ENCODE measurements at places on chromosomes 4 and X.

DNA sequence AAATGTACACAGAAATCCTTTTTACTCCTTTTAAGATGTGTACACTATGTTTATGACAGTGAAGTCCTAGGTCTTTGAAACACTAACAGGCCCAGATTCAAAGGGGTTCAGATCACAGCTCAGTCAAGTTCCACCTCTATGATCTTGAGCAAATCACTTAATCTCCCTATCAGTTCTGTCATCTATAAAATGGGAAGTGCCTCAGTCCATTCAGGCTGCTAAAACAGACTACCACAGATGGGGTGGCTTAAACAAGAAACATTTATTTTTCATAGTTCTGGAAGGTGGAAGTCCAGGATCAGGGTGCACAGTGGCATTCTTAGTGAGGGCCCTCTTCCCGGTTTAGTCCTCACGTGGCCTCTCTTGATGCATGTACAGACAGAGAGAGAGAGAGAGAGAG is 117.1 kb downstream of the CORIN start:
- DNase-seq, result no peak

GRCh38 chr4:26148927-26149326 is 171.9 kb upstream of the RBPJ start:
- no peak for DNase-seq

DNA sequence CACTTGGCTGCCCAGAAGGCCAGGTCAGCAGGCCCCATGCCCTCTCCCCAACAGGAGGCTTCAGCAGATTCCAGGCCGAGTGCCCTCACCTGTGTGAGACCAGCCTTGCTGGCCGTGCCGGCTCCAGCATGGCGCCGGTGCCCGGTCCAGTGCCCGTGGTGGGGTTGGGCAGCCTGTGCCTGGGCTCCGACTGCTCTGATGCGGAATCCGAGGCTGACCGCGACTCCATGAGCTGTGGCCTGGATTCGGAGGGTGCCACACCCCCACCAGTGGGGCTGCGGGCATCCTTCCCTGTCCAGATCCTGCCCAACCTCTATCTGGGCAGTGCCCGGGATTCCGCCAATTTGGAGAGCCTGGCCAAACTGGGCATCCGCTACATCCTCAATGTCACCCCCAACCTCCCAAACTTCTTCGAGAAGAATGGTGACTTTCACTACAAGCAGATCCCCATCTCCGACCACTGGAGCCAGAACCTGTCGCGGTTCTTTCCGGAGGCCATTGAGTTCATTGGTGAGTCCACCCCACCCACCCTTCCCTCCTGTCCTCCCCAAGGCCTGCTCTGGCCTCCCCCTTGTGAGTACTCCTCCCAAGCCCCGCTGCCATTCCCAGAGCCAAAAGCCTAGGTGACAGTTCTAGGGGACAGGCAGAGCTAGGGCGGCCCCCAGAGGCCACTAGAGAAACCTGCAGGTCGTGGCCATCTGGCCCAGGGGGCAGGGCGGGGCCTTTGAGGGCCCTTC is 2.3 kb downstream of the DUSP9 start:
- peak; percentile 57 for DNase-seq

- no peak for DNase-seq
Measured at GRCh38 chr4:152322656-152323055, 213.2 kb downstream of the FBXW7 start.

DNA sequence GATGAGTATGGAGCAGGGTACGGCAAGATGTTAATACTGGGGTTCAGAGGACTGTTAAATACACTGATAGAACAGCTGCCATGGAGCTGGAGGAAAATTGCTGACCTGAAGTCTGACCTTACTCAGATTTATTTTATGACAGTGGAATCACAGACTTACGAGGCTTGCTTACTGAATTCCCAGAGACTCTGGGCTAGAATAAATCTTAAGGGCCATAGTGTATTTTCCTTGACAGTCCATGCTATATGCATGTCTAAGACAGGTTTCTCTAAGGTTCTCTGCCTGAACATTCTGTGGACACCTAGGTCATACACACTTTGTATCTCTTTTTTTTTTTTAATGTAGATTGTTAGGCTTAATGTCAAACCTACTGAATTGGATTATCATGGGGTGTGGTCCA is 633.2 kb upstream of the ACTRT1 start:
- DNase-seq, result no peak

DNA sequence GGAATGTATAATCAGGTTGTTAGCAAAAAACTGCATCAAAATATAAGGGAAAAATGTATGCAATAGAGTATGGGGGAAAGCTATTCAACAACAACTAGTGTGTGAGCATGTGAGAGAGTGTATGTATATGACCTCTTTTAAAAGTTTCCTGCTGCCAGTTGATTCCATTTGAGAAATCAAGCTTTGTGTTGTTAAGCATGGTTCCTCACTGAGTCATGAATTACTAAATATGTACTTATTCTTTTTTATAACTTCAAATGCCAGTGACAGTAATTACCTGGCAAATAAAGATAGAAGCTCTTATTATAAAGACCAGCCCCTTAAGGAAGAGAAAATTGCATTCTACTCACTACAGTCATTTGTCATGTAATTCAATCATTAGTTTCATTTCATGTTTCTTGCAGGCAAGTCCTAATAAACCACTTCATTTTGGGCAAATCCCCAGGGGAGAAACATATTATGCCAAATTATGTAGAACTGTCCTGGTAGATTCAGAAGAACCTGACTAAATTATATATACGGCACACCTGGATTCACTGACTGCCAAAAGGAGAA is 19.2 kb downstream of the RASGEF1B start:
- no peak for DNase-seq

- peak; percentile 14 for DNase-seq
Measured at GRCh38 chrX:106481341-106481740, 130.4 kb upstream of the RADX start.

DNA sequence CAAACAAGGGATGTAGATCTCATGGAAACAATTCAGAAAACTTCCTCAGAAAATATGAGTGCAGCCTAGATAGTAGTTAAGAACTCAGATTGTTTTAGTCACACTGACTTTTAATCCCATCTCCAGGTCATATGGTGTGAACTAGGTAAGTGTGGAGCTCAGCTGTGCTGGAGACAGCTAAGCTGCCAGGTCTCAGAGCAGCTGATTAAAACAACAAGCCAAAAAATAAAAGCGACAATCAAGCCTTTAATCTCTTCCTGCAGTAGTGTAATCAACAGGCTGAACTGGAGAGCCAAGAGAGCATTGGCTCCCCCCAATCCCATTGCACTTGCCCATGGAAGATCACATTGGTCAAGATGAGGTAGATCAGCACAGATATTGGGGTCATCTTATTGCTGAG is 98.3 kb upstream of the ATOH1 start:
- DNase-seq, result no peak

- no peak for DNase-seq
Measured at GRCh38 chr4:82728301-82728700, 70.3 kb downstream of the SCD5 start.

DNA sequence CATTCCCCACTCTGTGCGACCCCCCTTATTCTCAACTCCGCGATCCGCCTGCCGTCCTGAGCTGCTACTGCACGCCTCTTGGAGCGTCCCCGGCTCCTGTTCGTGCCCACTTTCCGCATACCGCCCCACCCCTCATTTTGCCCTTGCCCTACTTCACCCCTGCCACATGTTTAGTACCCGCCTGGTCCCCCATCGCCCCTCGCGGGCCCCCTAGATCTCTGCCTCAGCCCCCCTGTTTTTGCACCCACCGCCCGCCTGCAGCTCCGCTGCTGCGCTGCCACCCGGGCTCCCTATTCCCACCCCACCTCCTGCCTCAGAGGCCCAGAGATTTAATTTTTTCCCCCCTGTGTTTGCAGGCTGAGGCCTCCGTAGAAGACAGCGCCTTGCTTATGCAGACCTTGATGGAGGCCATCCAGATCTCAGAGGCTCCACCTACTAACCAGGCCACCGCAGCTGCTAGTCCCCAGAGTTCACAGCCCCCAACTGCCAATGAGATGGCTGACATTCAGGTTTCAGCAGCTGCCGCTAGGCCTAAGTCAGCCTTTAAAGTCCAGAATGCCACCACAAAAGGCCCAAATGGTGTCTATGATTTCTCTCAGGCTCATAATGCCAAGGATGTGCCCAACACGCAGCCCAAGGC is 1.4 kb downstream of the MAGED1 start:
- DNase-seq, result no peak

GRCh38 chrX:55127692-55128091 is 38.9 kb downstream of the PAGE2 start:
- no peak for DNase-seq

- no peak for DNase-seq
Measured at GRCh38 chr4:173362666-173363065, 8.1 kb upstream of the SAP30 start.

DNA sequence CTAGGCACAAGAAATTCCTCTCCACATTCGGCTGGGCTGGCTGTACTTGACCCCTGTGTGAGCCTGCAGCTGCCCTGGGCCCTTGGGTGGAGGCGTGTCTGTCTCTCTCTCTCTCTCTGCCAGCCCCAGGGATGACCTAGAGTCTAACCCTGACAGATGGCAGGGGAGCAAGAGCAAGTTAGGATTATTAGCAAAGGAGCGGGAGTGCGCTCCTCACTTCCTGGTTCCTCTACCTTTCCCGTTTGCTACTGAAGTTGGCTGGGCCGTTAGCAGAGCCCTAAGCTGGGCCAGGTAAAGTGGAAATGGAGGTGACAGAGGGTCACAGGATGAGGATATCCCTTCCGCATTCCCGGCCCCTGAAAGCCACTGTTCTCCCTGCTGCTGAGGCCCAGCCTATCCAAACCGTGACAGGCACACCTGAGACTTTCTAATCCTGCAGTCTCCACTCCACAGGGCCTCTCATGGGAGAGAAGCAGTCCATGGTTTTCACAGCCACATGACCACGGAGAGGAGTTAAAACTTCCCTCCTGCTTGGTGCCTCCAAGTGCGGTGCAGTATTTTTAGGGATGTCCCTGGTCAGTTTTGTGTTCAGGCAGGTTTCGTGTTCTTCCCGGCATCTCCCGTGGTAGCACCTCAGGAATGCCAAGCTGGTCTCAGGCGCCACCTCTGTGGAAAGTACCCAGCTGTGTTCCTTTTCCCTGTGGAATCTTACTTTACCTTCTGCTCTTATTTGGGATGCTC is 79.3 kb downstream of the CLDN22 start:
- no peak for DNase-seq

- no peak for DNase-seq
Measured at GRCh38 chr4:109944591-109944990, 31.9 kb downstream of the EGF start.

DNA sequence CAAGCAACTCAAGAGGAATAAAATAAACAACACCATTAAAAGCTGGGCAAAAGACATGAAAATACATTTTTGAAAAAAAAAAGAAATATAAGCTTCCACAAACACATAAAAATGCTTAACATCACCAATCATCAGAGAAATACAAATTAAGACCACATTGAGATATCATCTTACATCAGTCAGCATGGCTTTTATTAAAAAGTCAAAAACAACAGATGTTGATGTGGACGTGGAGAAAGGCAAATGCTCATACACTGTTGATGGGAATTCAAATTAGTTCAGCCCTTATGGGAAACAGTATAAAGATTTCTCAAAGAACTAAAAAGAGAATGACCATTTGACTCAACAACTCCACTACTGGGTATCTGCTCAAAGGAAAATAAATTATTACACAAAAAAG is 59.6 kb downstream of the STK32B start:
- DNase-seq, result no peak

DNA sequence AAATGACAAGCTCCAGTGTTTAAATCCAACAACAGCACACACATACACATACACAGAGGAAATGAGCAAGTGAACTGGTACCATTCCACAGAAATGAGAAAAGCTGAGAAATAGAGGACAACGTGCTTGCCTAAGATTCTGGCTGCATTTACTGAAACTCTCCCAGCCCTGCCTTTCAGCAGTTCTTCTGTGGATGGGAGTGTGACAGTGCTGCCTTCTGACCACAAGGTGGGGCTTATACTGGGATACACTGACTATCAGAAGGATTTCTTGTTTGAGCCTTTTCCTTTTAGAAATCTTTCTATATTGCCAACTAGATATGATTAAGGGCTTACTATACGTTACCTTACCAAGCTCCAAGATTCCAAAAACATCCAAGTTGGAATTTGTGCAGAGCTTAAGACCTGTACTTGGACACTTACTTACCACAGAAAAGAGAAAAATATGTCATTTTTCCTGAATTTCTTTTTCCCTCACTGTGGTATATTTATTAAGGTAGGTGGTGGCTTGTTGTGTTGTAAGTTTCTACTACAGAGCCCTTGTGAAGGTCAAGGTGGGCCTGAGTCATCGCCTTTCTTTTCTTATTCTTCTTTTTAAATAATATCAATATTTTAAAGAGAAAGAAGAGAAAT is 10.7 kb upstream of the CXCL8 start:
- DNase-seq, result peak; percentile 74

- no peak for DNase-seq
Measured at GRCh38 chr4:154946113-154946512, 165.0 kb downstream of the RBM46 start.

GRCh38 chr4:4339504-4340085 is 47.3 kb upstream of the NSG1 start:
- no peak for DNase-seq

- peak; percentile 31 for DNase-seq
Measured at GRCh38 chr4:23889814-23890341, at the start of gene PPARGC1A. Gene PPARGC1A (minus strand): TSS chr4:23890047. CDS start chr4:23889957, 90 bp downstream.

DNA sequence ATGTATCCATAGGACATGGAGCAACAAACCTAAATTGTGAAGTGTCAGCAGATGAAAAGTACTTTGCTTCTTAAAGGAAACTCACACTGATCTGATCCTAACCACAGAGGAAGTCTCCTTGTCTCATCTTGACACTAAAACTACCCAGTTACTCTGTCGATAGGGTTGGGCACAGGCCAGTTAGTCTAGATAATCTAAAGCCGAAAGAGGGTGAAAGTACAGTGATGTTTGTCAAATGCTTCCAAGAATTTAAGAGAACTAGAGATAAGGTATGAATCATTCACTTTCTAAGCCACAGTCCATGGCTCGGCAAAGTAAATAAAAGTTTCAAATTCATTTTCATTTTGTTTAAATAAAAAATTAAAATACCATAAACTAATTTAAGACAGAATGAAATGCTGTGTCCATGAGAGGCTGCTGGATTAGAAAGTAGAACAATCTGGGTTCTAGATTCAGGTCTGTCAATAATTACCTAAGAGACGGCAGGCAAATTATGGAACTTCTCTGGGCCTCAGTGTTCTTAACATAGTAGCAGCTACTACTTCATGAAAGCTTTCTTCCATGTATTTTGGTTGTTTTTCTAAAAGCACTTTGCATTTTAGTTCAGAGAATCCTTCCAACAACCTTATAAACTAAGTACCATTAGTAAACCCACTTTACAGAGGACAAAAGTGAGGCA is 176.7 kb downstream of the LDB2 start:
- no peak for DNase-seq

DNA sequence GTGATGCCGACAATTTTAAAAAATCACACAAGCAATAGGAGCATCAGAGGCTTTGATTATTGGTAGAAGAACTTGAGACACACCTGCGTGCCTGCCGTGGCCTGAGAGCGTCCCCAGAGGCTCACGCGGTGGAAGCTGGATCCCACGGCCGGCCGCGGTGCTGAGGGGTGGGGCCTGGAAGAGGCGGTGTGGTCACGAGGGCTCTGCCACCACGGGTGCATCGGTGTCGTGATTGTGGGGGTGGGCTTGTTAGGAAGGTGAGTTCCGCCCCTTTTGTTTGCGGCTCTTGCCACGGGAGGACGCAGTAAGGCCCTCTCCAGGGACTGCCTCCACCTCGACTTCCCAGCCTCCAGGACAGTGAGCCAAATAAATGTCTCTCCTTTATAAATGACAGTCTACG is 77.2 kb upstream of the ADRA2C start:
- DNase-seq, result no peak

- no peak for DNase-seq
Measured at GRCh38 chrX:8049827-8050226, 121.2 kb downstream of the VCX2 start.

- DNase-seq, result peak; percentile 56
Measured at GRCh38 chr4:54228056-54228527, 1.0 kb upstream of the PDGFRA start.

Data from hematopoietic multipotent progenitor cell (in vitro differentiated cells).